HepG2 (cell line): ENCODE measurements at places on chromosomes 7 and 10. TPM values are rescaled to one million over a fixed set of nuclear protein-coding genes. Genes with fewer than 3 reads are reported as not detected.

GRCh38 chr10:71534568-71535194 lies 138.0 kb downstream of the CDH23 start:
- no peak for DNase-seq

Gene PLPP4
- total RNA-seq, result not detected in 2 replicates

Gene LEP
- not detected in 2 replicates for total RNA-seq

Gene SEC61G
- 328 and 434 TPM in 2 replicates for total RNA-seq

DNA sequence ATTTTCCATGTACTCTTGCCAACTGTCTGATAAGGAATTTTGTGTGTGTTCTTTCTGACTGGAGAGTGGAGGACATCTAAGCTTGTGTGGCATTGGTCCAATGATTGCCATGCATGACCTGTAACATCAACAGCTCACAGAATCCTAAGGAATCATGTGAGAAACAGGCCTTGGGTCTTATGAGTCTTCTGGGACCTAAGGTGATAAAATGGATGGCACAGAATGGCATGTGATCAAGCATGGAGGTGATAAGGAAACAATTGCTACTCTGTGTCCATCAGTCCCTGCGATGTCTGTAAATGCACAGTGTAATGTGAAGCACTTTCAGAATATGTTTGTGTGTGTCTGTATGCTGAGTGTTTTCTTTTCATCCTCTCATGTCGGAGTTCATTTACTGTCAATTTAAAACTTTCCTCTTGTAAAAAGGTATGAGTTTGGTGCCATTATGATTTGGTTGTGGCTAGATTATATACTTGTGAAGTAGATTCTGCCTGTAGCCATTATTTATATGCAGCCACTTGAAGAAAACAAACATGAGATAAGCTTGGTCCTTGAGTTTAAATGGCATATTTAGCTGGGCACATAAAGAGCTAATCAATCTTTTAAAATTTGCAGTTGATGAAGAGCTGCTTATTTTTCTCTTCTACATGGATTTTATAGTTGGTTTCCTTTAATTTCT lies 127.5 kb downstream of the VPS50 start:
- DNase-seq, result no peak

DNA sequence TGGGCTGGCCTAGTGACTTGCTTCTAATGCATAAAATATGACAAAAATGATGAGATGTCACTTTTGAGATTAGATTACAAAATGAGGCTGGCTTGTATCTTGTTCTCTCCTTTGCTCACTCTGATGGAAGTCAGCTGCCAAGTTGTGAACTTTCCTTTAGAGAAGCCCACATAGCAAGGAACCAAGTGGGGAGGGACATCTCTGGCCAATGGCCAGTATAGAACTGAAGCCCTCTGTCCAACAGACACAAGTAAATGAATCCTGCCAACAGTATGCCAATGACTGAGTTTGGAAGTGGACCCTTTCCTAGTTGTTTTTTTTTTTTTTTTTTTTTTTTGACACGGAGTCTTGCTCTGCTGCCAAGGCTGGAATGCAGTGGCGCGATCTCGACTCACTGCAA lies 3.3 kb downstream of the ZC3HC1 start:
- no peak for DNase-seq

- DNase-seq, result no peak
Observed at GRCh38 chr7:19617901-19618300, 90.9 kb downstream of the POLR1F start.

Gene PPIA
- 2,268 and 3,314 TPM in 2 replicates for total RNA-seq

- no peak for DNase-seq
Observed at GRCh38 chr7:155482511-155483183, 24.7 kb downstream of the EN2 start.
